ENCODE measurements at places on chromosomes 5 and 9.

DNA sequence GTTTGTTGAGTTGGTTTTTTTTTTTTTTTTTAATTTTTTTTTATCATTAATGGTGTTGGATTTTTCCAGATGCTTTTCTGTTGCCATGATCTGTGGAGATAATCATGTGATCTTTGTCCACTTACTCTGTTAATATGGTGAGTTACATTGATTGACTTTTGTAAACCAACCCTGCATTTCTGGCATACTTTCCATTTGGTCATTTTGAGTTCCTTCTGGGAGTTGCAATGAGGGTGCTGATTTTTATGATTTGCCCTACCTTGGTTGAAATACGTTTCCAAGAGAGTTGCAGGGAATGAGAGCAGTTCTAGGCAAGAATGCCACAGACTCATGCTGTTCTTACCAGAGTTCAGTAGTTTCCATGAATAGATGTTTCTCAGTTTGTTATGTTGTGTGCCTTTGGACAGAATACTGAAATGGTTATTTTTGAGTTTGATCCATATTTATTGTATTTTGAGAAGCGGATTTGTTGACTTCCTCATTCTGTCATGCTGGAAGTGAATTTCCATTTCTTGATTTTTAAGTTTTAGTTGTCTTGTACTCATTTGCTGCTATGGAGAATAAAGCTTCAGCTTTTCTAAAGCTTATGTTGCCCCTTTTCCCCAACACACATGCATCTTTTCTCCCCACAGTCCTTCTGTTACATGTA is 69.0 kb downstream of the SCAMP1 start:
- no peak for DNase-seq

- no peak for DNase-seq
Observed at GRCh38 chr5:53041740-53042139, 52.6 kb downstream of the ITGA2 start.

DNA sequence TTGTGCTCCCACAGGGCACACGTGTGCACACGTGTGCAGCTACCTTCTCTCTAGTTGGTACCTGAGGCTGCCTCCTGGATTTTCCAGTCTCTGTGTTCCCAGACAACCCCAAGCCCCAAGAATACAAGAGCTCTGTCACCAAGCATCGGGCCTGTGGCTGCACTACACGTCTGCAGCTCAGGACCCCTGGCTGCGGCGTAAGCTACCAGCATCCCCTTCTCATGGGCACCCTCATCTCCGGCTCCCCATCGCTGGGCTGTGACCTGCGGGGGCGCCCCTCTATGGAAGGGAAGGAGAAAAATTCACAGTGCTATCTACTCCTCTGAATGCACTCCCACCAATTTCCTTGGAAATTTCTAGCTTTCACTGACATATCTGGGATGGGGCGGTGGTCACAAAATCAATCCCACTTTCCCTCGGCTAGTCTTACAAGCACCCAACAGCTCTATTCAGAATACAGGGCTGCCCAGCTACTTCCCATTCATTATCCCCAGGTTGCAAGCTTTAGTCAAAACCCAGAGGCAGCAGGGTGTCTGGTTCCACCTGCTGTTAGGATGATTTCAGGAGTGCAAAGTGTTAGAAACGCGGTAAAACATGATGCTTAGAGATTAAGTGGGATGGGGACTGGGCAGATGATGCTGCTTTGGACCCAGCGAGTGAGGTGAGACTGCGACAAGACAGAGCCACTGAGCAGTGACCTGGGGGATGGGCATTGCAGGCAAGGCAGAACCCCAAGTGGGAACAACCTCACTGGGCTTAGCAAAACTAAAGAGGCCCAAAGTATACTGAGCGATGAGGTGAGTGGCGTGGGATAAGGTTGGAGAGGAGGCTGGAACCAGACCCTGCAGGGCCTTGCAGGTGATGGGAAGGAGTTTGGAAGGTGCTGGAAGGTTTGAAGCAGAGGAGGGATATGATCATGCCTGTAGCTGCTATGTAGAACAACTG is 121.7 kb downstream of the KCNIP1 start:
- DNase-seq = no peak

DNA sequence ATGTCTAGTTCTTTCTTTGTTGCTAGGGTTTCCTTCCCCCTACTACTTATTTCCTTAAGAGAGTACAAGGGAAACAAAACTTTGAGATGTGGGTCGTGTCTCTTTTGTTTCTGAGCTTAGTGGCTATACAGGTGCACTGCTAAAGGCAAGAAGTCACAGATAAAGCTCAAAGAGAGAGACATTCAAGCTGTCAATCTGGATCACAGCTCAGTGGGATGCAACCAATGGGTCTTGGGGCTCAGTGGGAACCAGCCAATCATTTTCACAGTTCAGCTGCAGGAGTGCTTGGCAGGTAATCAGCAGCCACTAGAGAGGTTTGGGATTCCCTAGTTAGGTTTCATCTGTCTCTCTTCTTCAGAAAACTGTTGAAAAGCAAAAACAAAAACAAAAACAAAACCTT is 135.4 kb upstream of the SGCD start:
- no peak for DNase-seq

GRCh38 chr9:81396528-81396927 is 292.8 kb downstream of the TLE1 start:
- DNase-seq = no peak

- no peak for DNase-seq
Observed at GRCh38 chr9:27880156-27880555, 306.9 kb upstream of the C9orf72 start.

- peak; percentile 86 for DNase-seq
Observed at GRCh38 chr5:154467655-154468354, 10.2 kb downstream of the HAND1 start.

DNA sequence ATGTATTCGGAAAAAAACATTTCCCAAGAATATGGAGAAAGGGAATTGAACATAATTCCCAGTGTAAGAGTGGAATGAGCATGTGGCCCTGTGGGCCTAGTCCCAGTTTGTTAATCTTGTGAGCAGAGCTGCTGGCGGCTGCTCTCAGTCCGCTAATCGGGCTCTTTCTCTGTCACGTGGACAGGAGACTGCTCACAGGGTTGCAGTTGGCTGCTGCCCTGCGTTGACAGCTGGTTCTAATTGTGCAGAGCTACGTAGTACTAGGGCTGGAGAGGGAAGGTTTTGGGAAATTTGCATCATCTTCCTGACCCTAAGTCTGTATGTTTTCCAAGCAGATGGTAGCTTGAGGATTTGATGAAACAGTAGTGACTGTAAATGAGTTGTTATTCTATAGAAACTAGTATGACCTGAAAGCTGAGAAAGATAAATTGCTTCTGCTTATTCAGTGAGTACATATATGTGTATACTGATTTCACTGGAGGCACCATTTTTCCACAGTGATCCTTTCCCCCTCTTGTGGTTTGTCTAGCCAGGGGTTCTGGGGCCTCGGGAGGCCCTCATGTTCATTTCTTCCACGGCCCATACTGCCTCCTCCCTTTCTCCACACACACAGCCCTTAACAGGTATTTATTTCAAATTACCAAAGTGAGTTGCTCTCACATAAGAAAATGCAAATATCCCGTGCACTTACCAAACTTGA is 100.6 kb downstream of the ANGPTL2 start:
- DNase-seq = no peak

- DNase-seq = no peak
Observed at GRCh38 chr5:157076558-157076957, 17.6 kb upstream of the HAVCR1 start.

DNA sequence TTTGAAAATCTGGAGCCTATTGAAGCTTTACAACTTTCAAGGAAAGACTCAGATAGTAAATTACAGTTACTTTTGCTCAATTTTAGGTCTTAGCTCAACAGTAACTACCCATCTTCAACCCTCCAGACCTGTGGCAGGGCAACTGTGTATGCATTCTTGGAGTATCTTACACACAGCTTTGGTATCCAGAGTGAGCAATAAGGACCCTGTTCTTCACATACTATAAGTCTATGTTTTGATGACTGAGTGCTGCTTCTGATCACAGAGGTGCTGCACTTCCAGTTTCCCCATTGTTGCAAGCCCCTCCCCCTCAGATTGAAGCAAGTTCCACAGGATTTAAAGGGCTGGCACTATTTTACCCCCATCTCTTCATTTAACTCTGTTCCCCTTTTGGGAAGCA is 737.4 kb upstream of the GRAMD2B start:
- no peak for DNase-seq

- no peak for DNase-seq
Observed at GRCh38 chr9:81789721-81790120, 100.4 kb upstream of the TLE1 start.

GRCh38 chr5:4313138-4313537 is 717.5 kb downstream of the IRX1 start:
- no peak for DNase-seq

- DNase-seq = no peak
Observed at GRCh38 chr5:178192787-178193186, 5.6 kb upstream of the GMCL2 start.

DNA sequence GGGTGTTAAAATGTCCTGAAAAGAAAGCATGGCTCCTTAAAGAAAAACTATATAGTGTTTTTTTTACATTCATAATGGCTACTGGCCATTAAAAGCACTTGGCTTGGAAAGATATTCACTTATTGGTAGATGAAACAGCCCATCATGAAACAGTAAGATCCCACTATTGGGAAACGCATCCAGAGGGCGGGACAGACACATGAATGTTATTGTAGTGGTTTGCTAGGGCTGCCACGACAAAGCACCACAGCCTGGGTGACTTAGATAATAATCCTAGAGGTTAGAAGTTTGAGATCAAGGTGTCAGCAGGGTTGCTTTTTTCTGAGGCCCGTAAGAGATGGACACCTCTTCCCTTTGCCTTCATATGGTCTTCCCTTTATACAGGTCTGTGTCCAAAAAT is 139.4 kb upstream of the ANKH start:
- no peak for DNase-seq

DNA sequence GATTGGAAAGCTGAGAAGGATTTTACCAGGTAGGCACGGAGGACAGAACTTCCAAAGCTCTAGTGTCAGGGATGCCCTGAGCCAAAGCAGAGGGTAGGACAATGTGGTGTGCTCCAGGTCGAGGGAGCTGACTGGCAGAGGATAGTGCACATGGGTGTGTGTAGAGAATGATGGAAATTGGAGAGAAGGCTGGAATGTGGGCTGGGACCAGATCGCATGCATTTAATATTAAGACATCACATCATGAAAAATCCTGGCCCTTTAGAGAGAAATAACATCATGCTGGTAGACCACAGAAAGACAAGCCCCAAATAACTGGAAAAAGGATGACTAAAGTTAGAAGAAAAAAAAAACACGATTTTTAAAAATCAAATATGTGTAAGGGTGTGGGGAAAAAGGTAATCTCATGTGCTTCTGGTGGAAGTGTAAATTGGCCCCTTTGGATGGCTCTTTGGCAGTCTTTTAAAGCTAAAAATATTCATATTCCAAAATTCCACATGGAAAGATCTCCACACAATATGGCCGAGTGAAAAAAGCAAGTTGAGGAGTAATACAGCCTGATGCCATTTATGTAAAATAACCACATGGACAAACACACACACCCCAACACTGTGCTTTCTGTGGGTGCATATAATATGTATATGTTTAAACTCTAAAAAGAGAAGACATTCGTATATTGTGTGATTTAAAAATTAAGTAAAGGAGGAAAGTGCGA is 67.0 kb upstream of the TGFBR1 start:
- DNase-seq = no peak

DNA sequence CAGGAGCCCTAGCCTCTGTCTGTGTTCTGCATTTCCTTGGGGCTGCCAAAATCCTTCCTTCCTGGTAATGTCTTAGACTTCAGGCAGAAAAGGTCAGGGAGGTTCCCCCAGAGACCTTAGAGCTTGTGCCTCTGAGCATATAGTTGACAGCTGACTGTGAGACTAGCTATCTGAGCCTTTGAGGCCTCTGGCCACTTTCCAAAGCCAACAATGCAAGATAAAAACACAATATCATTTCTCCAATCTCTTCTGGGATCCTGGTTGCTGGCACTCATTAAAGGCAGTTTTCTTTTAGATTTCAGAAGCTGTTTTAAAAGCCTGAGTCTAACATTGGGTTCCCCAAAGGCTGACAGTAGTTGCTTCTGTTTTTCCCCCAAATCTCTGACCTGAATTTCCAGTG is 13.2 kb upstream of the GLRA1 start:
- no peak for DNase-seq

GRCh38 chr9:14418941-14419937 is 105.3 kb upstream of the NFIB start:
- no peak for DNase-seq

- no peak for DNase-seq
Observed at GRCh38 chr5:170247363-170247762, 14.6 kb downstream of the C5orf58 start.

DNA sequence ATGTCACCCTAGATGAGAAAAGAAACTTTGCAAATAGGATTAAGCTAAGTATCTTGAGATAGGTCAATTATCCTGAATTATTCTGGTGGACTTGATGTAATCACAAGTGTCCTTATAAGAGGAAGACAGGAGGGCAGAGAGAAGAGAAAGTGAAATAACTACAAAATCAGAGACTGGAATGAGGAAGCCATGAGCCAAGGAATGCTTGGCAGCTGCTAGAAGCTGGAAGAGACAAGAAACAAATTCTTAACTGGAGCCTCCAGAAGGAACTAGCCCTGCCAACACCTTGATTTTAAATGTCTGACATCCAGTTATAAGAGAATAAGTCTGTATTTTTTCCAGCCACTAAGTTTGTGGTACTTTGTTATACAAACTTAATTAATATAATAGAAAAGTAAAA is 480.0 kb downstream of the NR2F1-AS1 start:
- no peak for DNase-seq

- no peak for DNase-seq
Observed at GRCh38 chr5:10478436-10478835, 36.8 kb downstream of the ROPN1L start.

GRCh38 chr5:9015260-9015936 is 530.5 kb downstream of the SEMA5A start:
- no peak for DNase-seq

DNA sequence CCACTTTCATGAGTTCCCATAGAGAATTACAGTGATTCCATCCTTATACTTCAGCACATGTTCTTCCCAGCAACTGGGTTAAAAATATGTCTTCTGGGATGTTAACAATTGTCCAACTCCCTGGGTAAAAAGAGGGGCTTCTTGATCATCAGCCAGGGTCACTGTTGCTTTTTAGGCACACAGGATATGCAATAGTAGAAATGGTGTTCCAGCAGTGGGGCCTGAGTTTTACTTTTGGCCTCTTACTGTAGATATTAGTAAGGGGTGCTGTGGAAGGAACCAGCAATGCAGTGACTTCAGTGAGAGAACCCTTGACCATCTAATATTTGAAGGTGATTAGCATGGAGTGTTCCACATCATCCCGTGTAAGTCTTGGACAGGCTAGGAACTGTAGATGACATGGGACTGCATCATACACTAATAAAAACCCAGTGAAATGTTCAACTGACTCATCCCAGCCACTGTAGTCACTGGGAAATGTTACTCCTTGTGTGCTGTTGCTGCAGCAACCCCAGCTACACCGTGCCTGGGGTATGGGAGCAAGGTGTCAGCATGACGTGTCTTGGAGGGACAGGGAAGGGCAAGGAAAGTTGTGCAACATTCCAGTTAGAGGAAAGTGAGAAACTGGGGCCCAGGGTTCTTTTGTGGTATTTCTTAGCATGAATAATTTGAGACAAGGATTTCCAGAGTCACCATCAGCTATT is 610.9 kb downstream of the RAB3C start:
- no peak for DNase-seq
